ENCODE measurements at places on chromosomes 7 and 10.

DNA sequence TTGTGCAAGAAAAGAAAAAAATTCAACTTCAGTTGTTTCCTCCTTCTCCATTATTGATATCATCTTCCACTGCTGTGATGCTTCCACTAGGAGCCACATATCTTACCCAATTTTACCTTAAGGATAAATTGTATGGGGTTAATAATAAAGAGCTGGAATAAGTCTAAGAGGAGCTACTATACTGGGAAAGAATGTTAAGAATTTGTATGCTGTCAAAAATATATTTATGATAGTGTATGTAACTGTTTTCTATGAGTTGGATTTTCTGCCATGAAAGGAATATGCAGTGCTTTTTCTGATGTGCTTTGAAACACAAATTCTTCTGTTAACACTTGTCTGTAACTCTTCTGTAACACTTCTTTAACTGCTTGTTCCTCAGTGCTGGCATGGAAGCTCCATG lies 219.1 kb downstream of the VTI1A start:
- DNase-seq = no peak

- no peak for DNase-seq
Observed at GRCh38 chr7:123916240-123916724, 8.8 kb upstream of the SPAM1 start.

- no peak for DNase-seq
Observed at GRCh38 chr10:129320340-129320739, 146.7 kb upstream of the MGMT start.

- no peak for DNase-seq
Observed at GRCh38 chr7:135798095-135798494, 49.5 kb upstream of the FAM180A start.

Measured in cerebellar nuclear complex (tissue), 1 donor.